ENCODE measurements at places on chromosomes 7 and 10.
A peak's percentile ranks its signal among the peaks of the same experiment; 100 is the strongest.

DNA sequence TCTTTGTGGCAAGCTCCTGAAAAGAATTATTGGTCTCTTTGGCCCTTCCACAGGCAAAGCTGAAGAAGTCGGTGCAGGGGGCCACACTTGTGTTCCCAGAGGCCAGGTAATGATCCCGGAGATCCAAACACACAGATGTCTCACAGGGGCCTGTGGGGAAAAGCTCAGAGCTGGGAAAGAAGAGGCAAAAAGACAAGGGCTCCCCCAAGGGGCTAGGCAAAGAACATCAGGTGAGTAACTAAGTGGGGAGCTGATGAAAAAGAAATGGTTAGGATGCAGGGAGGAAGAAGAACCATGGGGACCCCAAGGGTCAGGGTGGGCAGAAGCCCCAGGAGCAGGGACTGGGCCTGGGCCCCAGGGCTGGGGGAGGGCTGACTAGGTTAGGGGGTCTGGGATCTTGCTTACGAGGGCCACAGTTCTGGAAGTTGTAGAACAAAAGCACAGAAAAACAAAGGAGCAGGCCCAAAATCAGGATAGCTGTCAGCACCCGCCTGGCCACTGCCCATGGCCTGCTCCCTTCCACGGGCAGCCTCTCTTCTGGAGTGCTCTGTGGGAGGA lies 1.1 kb downstream of the KEL start:
- DNase-seq, result peak; percentile 10

GRCh38 chr7:120588416-120588815 lies 269.5 kb downstream of the TSPAN12 start:
- no peak for DNase-seq

DNA sequence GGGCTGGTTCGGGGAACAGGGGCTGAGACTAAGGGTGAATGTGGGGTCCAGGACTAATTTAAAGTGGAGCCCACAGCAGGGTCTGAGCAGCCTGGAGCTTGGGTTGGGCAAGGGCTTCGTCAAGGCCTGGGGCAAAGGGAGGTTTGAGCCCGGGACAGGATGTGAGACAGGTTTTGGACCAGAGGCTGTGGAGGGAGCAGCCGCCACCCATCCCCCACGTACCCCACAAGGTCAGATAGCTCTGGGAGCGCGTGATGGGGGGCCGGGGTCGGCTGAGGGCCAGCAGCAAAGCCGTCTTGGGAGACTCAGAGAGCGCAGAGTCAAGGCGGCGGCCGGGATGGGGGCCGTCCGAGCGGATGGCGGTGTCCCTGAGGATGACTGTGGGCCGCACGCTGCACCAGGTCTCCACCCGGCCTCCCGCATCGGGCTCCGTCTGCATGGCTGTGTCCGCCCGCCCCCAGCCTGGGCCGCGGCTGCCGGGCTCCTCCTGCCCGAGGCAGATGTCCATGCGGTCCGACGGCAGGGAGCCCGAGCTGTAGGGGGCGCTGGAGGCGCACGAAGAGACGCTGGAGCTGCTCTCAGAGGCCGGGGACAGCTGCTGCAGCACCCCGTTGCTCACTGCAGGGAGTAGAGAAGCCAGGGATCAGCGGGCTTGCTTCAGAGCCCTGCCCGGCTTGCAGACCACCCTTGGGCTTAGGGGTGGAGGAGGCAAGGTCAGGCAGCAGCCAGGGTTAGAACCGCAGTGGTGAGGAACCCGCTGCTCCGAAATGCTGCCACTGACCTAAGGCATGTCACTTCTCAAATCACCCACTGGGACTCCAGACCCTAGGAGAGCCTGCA lies 12.1 kb downstream of the PDZD7 start:
- DNase-seq, result peak; percentile 82

DNA sequence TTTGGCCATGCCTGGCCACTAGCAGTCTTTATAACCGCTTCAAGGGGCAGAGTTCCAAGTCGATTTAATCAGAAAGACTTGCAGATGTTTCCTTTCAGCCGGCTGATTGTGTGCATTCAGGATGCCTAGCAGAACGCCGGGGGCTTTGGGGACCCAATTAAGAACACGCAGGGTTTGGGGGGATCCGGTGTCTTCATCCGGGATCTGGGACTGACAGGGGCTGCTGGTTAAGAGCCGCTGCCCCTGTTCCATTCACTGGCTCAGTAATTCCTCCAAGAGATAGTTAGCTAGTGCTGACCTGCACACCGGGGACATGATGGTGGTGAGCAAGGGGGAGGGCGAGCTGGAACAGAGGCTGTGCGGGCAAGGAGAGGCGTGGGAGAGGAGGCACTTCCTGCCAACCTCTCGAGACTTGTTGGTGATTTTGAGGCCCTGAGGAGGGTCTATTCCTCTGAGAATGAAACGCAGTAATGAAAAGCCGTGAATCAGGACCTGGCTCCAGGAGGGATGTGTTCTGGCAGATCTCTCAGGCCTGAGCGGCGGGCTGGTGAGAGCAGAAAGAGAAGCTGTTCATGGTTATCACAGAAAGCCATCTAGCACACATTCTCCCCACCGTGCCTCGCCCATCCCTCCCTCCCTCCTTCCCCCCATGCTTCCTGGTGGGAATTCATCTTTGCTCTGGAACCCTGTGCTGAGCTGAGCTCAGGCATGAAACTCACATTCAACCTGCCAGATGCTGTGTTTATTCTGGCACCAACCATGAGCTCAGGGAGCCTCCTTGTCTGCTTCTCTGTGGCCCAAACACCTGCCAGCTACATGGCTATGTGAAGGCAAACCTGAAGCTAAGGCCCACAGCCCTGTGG lies 152.0 kb downstream of the CCDC3 start:
- DNase-seq, result no peak

- no peak for DNase-seq
Measured at GRCh38 chr10:12799714-12800113, 201.8 kb downstream of the CCDC3 start.

- peak; percentile 43 for DNase-seq
Measured at GRCh38 chr7:28835800-28836199, 122.3 kb downstream of the TRIL start.

GRCh38 chr10:125547010-125547650 lies 135.8 kb downstream of the TEX36 start:
- no peak for DNase-seq

DNA sequence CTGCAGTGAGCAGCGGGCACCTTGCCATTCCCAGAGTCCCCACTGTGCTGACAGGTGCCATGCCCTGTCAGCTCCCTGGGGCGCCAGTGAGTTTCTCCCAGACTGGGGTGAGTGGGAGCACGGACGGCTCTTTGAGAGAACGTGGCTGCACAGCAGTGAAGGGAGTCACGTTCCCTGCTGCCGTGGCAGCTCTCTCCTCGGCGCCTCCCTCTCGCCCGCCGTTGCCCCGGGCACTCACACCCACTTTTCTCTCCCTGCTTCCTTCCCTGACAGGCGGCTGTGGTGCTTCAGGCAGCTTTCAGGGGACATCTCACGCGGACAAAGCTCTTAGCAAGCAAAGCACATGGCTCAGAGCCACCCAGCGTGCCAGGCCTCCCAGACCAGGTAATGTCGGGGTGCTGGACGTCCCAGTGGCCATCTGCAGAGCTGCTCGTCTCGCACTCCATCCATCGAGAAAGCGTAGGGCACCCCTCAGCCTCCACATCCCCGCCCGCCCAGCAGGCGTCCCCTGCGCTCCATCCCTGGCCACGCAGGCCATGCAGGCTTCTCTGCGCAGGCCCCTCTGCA lies 27.1 kb upstream of the TTYH3 start:
- no peak for DNase-seq

DNA sequence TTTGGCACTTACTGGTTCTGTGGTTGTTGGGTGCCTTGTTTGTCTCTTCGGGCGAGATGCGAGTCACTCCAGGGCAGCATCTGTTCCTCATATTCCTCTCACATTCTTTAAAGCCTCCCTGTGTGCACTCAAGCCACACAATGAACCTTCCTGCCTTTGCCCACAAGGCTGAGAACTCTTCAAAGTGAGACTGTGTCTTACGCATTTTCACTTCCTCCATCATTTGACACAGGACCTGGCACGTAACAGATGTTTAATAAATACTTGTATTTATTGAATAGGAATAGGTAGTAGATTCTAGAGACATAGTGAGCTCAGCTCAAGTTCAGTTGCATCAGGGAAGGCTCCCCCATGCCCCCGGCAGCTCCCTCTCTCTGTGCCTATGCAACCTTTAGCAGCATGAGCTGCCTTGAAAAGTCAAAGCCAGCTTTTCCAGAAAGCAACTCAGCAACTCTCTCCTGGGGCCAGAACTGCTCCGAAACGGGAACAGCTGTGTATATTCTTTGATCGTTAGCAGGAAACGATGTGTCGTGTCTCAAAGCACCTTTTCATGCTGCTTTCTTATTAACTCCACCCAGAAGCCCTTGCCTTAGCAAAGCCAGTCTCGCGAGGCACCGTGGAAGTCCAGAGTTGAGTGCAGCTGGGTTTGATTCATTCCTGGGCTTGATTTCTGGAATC lies 97.5 kb downstream of the PFKFB3 start:
- DNase-seq, result peak; percentile 74

GRCh38 chr10:14529351-14529750 lies 198.6 kb upstream of the FRMD4A start:
- DNase-seq, result no peak

GRCh38 chr10:97960269-97961056 lies 70.0 kb downstream of the CRTAC1 start:
- DNase-seq, result no peak

- no peak for DNase-seq
Measured at GRCh38 chr7:63037242-63037641, 961.4 kb upstream of the ZNF722 start.

- DNase-seq, result no peak
Measured at GRCh38 chr10:130807721-130808120, 503.8 kb downstream of the TCERG1L start.

GRCh38 chr10:91022924-91023699 lies 102.2 kb upstream of the ANKRD1 start:
- no peak for DNase-seq

- DNase-seq, result no peak
Measured at GRCh38 chr7:117085275-117085674, 132.0 kb downstream of the ST7 start.

GRCh38 chr10:129859536-129859935 lies 104.5 kb downstream of the EBF3 start:
- no peak for DNase-seq

- no peak for DNase-seq
Measured at GRCh38 chr7:149205690-149206381, 10.5 kb downstream of the ZNF282 start.

DNA sequence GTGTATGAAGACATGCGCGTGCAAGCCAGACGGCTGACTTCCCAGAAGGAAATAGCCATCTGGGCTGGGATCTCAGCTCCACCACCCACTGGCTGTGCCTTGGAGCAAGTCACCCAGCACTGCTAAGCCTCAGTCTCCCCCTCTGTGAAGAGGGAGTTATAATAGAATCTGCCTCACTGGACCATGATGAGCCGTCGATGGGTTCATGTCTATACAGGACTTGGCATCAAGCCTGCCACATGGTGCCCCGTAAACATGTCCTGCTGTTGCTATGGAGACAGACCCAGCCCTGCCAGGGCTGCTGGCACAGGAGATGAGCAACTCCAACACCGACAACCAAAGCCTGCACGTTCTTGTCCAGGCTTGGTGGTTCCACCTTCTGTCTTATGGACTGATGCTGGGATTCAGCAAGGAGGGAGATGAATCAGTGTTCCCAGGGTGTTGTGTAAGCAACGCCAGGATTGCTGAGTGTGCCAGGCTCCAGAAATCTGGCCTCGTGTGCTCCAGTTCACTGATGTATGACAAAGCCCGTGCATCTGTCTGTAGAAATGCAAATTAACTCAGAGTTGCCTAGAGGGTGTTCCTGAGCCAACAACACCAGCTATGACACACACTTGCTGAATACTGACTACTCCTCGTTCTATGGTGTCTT lies 5.6 kb downstream of the GPR15LG start:
- DNase-seq, result no peak

DNA sequence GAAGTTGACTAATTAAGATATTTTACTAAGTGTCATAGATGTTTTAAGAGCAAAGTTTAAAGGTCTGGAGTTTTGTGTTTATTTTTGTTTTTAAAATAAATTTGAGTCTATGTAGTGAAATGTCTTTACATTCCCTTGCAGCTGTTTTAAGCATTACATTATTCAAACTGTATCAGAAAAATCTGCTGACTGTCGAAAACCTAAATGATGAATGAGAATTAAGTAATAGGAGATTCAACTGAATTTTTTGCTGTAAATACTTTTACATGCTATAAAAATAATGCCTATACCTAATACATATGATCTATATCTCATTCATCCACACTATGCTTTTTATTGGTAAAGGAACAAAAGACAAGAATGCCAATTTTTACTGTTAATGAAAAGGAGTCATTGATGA lies 227.2 kb downstream of the CSTF2T start:
- no peak for DNase-seq

DNA sequence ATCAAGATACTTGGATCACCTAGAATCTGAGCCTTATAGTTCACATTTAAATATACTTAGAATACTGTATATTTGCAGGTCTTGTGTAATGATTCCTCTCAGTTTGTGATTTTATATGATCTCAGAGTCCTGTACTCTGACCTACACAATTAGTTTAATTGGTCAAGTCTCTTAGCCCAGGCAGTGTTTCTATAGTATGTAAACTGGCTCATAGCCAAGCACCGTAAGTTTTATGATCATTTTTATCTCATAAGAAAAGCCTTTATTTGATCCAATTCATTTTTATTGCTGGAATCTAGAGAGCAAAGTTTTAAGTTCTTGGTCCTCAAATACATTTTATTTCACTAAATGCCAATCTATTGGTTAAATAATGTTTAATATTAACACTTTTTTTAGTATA lies 242.2 kb downstream of the MALRD1 start:
- DNase-seq, result no peak

DNA sequence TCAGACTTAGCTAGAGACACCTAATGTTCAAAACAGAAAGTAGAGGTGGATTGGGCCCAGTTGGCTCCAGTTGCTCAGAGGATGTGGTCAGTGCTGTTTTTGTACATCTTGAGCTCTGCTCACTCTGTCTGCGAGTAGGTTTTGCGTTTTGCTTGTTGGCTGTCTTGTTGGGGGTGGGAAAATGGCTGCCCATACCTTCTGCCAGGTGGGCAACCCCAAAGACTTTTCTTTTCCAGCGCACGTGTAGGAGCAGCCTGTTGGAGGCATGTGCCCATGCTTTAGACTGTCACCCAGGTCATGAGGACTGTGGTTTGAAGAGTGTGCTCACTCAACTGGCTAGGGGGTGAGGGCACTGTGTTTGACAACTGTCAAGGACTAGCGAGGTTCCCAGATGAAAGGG lies 73.9 kb downstream of the KAT6B start:
- no peak for DNase-seq

DNA sequence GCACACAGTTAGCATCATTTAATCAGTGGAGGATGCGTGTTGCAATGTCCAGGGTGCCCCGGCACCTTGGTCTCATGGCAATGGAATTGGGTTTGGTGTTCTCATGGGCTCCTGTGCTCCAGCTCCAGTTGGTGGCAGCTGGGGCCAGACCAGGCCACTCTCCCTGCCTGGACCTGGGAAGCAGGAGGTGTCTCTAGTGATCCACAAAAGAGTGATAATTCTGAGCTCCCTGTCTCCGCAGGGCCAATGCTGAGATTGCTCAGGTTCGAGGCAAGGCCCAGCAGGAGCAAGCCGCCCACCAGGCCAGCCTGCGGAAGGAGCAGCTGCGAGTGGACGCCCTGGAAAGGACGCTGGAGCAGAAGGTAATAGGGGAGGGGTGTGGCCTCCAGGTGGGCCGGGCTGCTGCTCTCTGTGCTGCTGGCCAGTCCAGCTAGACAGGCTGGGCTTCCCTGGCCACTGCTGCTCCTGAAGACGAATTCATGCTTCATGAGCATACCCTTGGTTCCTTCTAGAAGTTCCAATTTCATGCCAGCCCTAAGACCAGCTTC lies 21.7 kb upstream of the BTBD16 start:
- DNase-seq, result no peak
